ENCODE measurements at places on chromosomes 1 and 21.

DNA sequence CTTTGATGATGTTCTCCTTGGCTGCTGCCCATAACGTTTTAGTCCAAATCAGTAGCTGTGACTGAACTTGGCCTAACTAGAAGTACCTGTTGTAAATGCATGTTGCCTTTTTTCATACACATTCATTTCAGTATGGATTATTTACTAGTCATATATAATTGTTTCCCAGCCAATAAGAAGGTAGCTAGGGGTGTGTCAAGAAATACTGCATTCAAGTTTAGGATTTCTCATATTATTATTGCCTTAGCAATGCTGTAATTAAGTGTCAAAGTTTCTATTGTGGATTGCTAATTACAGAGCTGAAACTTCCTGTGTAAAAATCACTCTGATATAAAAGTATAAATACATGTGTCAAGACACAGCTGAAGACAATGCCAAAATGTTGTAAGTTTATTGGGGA lies at the start of gene CLDN17:
Gene CLDN17, minus strand, starts transcription at position 101 of the 400 bp plus-strand sequence. CDS start 188 bp downstream, outside the sequence.
- no peak for DNase-seq

DNA sequence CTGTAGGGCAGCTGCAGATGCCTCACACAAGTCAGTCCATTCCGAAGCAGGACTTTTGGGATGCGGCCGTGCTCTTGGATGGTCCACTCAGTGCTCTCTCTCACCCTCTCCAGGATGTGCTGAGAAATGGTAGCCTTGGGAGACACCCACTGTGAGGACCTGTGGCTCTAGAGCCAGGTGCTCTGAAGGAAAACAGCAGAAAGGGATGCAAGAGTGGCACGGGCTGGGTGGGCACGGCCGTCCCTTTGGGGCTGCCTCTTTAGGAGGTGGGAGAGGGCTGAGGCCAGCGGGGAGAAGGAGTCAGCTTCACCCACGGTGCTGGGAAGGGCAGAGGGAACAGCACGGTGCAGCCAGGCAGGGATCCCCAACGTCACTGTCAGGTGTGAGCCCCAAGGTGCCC lies 106.1 kb downstream of the RIPK4 start:
- DNase-seq = no peak

GRCh38 chr21:35046263-35046624 lies 2.9 kb downstream of the RUNX1 start:
- DNase-seq = no peak

GRCh38 chr1:202540014-202540413 lies 170.2 kb downstream of the SYT2 start:
- DNase-seq = no peak

DNA sequence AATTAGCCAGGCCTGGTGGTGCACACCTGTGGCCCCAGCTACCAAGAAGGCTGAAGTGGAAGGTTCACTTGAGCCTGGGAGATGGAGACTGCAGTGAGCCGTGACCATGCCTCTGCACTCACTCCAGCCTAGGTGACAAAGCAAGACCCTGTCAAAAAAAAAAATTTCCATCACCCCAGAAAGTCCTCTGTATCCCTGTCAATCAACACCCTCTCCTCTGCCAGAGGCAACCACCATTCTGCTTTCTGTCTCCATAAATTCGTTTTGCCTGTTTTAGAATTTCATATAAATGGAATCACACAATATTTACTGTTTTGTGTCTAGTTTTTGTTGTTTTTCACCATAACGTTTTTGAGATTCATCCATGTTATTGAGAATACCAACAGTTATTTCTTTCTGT lies 141.6 kb upstream of the SLC45A1 start:
- DNase-seq = no peak

- DNase-seq = no peak
These were observed 25.5 kb downstream of the RGL1 start for GRCh38 chr1:183830389-183830788.

GRCh38 chr1:175530183-175530582 lies 213.2 kb downstream of the TNR start:
- DNase-seq = no peak

- DNase-seq = peak; percentile 81
These were observed 1.8 kb downstream of the ARPC5 start for GRCh38 chr1:183633676-183634343.

GRCh38 chr1:21864730-21865129 lies 52.7 kb downstream of the LDLRAD2 start:
- DNase-seq = no peak

DNA sequence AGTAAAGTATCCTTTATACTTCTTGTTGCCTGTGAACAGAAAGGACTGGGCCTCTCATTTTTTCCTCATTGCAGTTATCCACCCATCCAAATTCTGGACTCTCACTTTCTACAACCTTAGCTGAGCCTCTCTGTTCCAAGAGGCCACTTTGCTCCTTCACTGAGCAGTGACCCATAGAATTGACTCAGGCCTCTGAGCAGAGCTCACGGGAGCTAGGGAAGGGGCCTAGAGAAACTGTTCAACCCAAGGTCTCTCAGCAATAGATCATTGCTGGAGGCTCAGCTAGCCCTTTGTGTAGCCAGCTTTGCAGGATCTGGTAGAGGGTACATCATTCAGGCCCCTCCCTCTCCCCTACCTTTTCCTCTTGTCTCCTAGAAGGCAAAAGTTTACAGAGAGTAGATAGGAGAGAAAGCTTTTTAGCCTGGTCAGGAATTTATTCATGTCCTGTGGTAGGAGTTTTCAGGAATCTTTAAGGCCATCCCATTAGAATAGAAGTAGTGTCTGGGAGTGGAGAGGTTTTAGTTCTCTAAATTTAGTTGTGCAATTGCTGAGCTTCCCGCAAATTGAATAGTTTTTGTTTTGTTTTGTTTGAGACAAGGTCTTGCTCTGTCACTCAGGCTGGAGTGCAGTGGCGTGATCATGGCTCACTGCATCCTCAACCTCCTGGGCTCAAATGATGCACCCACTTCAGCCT lies 6.7 kb downstream of the INTS3 start:
- no peak for DNase-seq

- DNase-seq = no peak
These were observed 1.0 kb downstream of the ARID1A start for GRCh38 chr1:26696654-26697430.

GRCh38 chr1:8004803-8005573 lies 21.1 kb downstream of the ERRFI1 start:
- DNase-seq = peak; percentile 87

DNA sequence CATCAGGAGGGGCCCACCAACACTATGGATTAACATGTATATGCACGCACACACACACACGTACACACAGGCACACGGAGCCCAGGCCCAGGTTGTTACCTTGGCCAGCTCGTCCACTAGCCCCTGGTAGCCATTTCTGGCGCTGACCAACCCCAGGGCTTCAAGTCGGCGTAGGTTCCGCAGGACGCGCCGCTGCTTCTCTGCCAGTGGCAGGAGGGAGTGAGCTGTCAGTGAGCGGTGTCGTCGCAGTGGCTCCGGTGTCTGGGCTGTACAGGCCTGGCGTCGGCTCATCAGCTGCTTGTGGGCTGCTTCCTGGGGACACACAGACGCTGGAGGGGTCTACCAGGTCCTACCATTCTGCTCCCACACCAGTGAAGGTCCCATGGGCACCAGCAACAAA lies 29.4 kb upstream of the MEF2D start:
- no peak for DNase-seq

DNA sequence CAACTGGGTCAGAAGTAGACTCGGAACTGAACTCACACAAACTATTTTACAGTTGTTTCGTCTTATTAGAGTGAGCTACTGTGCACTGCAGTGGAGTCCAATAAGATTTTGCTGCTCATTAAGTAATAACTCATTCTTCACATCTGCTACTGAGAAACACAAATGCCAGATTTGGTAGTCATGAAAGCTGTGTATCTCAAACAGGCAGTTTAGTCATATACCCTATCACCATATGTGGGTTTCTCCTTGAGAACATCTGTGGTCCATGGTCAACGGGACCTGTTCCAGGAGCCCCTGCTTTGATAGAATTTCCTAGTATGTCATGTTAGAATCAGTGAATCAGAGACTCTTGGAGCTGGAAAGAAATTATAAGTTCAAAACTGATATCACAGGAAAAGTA lies 60.4 kb downstream of the ALG14 start:
- no peak for DNase-seq

DNA sequence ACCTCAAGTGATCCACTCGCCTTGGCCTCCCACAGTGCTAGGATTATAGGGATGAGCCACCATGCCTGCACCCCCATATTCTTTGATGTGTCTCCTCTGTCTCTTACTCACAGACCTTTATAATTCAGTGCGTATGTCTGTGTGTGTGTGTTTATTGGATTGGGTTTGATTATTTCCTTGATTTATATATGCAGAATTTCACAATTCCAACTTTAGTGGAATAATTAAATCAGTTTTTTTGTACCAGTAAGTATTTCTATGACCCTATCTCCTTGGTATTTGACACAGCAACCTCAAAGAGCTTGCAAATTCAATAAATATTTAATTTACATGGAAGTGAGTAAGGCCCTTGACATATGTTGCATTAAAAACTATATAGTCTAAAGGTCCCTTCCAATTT lies 333.9 kb upstream of the ADAMTS5 start:
- no peak for DNase-seq

DNA sequence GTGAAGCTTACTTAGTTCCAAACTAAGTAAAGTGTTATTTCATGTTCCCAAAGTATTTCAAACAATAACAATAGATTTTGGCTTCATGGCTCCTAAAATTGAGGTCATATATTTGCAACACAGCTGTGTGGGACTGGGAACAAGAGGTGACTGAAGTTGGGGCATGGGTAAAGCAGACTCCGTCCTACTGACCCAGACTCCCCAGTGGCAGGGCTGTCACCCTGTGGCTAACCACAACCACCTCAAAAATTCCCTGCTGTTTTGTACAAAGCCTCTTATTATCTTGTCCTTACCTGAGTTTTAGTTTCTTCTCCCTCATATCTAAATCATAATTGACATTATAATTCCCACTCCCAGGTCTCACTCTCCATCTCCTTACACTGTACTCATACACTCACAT lies 117.6 kb downstream of the PTGER3 start:
- DNase-seq = no peak

- no peak for DNase-seq
These were observed 554 bp upstream of the SLC39A1 start for GRCh38 chr1:153963850-153964331.

GRCh38 chr1:78913950-78914349 lies 92.6 kb downstream of the ADGRL4 start:
- no peak for DNase-seq

- DNase-seq = no peak
These were observed 44.7 kb upstream of the POFUT2 start for GRCh38 chr21:45332415-45332814.

- DNase-seq = no peak
These were observed 60.2 kb upstream of the ID3 start for GRCh38 chr1:23619299-23620188.

DNA sequence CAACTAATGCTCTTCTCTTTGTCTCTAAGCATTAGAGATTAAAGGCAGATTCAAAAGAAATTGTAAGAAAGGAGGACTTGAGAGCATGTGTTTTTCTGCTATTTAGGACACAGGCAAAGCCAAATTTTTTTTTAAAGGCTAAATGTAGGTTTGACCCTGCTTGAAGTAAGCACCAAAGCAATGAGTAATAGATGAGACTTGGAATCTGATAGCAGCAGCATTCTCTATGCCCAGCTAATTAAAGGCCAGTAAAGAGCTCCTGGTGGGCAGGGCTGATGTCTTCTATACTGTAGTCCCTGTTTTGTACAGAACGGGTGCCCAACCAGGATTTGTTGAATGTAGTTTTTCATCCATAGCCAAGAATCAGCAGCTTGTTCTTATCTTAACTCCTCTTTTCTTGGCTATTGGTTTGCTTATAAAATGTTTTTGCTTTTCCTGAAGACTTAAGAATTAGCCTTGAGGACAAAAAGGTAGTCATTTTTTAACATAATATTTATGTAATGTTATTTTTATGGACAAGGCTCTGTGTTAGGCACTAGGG lies 179.6 kb downstream of the LMO4 start:
- no peak for DNase-seq

- no peak for DNase-seq
These were observed 481 bp upstream of the SLAMF1 start for GRCh38 chr1:160647329-160647720.

GRCh38 chr1:30888391-30888790 lies 20.2 kb downstream of the SDC3 start:
- peak; percentile 35 for DNase-seq

DNA sequence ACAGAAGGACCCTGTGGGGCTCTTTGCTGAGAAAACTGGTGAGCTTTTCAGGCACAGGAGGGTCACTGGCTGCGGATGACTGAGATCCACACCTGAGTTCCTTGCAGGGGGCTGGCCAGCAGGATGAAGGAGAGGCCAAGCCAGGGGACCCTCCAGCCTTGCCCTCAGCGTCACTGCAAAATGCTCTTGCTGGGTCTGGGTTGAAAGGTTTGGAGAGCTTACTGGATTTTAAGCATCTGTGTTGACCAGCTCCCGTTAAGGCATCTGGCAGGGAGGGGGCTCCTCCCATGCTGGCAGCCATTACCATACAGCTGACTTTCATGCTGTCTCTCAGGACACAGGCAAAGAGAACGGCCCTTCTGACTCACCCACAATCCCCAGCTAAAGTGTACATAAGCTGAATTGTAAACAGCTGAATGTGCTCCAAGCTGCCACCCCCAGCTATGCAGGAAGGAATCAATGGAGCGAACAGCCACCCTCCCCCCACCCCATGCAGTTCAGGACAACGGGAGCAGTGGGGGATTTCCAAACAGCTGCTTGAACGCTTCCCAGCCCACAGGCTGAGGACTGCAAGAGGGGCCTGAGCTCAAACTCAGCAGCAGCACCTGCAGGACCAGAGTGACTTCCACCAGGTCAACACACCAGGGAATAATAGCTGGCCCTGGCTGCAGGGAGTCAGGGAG lies 21.3 kb upstream of the A3GALT2 start:
- peak; percentile 83 for DNase-seq

- DNase-seq = no peak
These were observed 23.1 kb upstream of the PALMD start for GRCh38 chr1:99622702-99623347.
